T-cell (primary cell): ENCODE measurements at places on chromosomes 1 and 21.

GRCh38 chr1:175878775-175879174, 135.4 kb upstream of the TNR start:
- DNase-seq: no peak

DNA sequence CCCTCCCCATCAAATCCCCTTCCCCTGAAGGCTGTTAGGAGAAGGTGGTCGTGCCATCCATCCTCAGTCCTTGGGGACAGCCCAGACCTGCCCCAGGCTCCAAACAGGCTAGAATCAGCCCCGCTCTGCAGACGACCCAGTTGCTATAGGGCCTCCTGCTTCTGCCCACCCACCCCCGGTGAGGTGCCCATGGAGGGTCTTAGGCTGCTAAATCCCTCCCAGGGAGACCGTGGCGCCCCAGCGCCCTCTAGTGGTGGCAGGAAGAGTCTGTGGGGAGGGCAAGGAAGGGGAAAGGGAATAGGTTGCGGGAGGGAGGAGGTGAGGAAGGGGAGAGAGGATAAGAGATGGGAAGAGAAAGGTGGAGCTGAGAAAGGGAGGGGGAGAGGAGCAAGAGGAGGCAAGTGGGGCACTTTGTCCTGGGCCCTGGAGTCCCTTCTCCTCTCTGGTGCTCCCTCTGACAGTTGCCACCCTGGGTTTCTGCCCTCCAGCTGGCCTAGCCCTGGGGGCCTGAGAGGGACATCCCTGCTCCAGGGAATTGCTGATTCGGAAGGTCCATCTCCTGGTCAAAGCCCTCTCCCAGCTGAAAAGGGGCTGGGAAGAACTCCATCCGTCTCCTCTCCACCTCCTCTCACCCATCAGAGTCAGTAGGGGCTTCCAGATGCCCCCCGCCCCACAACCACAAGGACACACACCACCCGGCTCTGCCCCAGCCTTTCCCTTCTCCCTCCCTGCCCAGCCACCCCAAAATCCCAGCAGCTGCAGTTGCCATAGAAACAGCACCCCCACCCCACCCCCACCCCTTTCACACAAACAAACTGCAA, 55.4 kb downstream of the CAMK2N1 start:
- peak; percentile 7 for DNase-seq

- DNase-seq: no peak
Measured at GRCh38 chr1:150841626-150842025, 33.6 kb upstream of the CTSK start.

DNA sequence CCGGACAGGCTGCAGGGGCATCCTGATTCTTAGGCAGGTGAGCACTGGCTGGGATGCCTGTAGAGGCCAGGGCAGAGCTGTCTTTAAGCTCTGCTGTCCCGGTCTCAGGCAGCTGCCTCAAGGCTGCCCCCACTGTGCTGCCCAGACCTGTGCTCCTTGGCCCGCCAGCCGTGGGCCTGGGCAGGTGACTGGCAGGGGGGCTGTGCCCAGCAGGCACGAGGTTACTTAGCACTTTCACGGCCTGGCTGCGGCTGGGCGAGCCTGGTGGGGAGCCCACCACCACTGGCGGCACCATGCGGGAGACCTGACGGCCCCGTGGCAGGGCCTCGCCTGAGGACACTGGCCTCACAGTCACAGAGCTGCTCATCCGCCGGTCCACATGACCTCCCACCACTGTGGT, 8.2 kb downstream of the CRYBG2 start:
- DNase-seq: no peak

DNA sequence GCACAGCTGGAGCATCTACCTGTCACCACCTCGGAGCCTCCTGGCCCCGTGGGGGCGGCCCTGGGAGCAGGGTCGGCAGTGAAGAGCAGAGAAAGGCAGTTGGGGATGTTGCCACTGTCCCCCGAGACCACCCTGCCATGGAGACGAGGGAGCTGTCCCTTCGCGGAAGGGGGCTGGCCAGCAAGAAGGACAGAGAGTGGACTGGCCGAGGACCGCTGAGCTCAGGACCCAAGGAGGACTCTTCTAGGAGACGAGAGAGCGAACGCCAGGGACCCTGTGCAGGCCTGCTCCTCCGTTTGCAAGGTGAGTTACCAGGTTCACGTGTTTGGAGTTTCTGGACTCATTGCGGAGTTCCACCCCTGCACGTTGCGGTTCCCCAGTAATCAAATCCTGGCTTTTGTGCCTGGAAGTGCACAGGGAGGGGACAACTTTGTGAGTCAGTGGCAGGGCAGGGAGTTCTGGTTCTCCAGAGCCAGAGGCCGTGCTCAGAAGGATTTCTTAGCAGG, 5.6 kb upstream of the POFUT2 start:
- no peak for DNase-seq

DNA sequence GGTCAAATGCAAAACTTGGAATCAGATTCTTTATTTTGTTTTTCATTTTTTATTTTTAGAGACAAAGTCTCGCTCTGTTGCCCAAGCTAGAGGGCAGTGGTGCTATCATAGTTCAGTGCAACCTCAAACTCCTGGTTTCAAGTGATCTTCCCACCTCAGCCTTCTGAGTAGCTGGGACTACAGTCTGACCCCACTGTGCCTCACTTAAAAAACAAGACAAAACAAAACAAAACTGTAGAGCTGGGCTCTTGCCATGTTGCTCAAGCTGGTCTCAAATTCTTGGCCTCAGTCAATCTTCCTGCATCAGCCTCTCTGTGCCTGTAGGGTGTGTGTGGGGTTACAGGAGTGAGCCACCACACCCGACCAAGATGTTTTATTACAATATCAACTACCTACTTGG, 396.0 kb upstream of the USP24 start:
- DNase-seq: no peak

DNA sequence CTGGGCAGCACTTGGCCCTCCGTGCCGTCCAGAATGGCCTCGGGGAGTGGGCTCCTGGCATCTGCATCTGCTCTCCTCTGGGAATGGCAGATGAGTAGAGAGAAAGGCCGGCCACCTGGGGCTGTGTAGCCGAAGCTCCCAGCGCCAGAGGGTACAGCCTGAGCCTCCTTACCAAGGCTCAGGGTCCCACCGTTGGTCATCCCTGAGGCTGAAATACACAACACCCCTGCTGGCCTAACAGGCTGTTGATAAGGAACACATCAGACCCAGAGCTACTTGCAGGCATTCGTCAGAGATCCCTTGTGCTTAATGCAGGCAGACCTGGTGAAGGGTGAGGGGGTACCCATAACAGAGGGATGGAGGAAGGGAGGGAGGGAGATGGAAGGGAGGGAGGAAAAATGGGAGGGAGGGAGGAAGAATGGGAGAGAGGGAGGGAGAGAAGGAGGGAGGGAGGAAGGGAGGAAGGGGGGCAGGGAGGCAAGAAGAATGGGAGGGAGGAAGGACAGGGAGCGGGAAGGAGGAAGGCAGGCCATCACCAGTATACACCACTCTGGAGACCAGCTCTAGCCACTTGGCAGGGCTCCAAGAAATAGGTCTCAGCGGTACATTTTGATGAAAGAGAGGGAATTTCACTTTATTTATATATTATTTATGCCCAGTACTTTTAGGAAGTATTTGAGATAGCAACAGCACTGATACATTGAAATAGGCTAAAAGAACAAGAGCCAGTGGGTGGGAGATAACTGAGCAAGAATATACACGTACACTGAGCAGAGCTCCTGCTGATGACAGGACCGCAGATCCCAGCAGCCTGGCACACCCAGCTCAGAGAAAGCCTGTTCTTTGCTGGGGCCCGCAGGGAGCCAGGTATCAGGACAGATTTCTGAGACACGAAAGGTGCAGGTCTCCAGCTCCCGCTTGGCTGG, 315.0 kb upstream of the VAMP3 start:
- DNase-seq: no peak

- DNase-seq: no peak
Measured at GRCh38 chr1:228316589-228317387, 89.8 kb downstream of the TRIM11 start.

GRCh38 chr1:22043198-22043769, 9.2 kb upstream of the CDC42 start:
- no peak for DNase-seq

GRCh38 chr1:30801771-30802198, 44.2 kb upstream of the LAPTM5 start:
- DNase-seq: peak; percentile 67

DNA sequence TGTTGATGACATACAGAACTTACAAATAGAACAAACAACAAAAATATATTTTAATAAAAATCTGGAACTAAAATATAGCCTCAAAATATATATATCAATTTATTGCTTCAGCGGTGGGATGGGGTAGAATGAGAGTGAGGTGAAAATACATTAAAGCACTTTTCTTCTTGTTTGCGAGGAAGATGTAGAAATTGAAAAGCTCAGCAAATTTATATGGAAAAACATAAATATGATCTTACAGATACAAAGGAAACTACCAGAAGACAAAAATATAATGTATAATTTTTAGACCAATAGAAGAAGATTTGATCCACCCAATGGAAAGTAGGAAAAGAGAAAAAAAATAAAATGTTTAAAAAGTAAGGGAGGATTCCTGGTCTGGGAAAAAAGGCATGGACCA, 372.2 kb downstream of the DISC1 start:
- no peak for DNase-seq

GRCh38 chr1:241918879-241919278, 38.7 kb upstream of the BECN2 start:
- no peak for DNase-seq

DNA sequence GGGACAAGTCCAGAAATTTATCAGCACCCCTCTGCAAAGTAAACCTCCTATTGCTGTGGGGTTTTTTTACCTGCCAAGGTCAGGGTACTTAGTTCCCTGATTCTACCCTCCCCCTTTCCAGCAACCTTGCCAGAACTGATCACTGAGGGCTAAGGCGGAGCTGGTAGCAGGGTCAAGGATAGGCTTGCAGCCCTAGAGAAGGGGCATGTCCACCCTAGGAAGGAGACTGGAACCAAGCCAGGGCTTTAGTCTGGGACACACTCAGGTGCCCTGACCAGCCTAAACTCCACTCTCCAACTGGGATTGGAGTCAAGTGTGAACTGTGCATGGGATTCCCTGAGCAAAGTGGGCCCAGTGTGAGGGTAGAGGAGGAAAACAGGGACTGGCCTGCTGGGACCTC, 6.5 kb upstream of the SLC26A9 start:
- no peak for DNase-seq

- no peak for DNase-seq
Measured at GRCh38 chr1:157971769-157972168, 21.7 kb upstream of the KIRREL1 start.

DNA sequence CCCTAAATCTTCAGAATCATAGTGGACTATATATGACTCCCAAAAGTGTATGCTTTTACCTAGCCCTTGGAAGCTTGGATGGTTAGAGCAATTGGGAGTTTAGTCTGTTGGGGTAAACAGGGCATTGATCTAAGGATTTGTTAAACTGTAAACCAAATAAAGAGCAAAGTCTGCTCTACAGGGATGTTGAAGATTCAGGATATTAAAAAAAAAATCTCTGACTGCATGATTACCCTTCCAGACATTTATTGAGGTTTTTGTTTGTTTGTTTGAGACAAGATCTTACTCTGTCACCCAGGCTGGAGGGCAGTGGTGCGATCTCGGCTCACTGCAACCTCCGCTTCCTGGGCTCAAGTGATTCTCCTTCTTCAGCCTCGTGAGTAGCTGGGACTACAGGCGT, 31.6 kb downstream of the PBX1 start:
- no peak for DNase-seq

DNA sequence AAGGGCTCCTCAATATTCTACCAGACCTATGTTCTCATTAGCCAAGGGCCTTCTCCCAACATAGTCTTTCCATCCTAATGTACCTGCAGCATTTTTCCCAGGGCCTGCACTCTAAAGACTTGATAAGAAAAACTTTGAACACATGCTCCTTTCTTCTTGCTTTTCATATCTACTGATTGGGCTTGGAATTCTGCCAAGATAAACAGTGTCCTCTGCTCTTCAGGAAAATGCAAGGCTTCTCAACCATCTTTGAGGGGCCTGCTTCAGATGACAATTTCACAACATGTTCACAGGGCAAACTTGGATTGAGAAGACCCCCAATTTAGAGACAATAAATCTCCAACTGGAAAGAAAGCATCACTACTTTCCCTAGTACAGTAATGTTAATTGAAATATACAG, 25.8 kb upstream of the PPT1 start:
- no peak for DNase-seq

DNA sequence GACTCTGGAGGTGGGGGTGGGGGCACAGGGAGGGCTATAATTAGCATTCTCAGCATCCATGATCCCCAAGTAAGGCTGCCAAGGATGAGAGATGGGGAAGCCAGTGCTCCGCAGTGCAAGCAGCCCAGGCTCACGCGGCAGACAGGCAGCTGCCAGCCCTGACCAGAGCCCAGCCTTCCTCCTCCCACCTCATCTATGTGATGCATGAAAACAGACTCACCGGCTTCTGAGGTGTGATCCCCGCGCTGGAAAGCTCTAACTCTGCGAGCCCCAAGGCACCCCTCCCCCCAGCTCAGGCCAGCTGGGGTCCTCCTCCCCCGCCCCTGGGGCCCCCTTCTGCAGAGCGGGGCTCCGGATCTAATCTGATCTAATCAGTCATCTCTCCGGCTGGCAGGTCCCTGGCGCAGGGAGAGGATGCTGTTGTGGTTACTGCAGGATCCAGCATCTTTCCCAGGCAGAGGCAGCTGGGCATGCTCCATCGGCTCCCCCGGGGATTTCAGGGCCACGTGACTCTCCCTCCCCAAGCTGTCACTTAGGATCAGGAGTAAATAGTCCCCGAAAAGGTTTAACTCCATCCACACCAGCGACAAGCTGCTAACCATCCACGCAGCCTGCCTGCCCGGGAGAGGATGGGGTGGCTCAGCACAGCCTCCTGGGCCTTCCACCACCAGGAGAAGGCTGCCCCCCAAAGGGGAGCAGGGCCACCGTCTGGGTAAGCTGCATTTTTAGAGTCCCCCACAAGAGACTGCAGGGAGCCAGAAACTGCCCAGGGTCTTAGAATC, at the start of gene PLEKHA6:
PLEKHA6 (minus strand) TSS at position 456 of the 782 bp plus-strand sequence. CDS start 86,202 bp downstream, outside the sequence.
- no peak for DNase-seq

GRCh38 chr1:162835157-162835899, 25.6 kb downstream of the CCDC190 start:
- no peak for DNase-seq

- DNase-seq: no peak
Measured at GRCh38 chr1:109975718-109976117, 8.8 kb upstream of the AHCYL1 start.

DNA sequence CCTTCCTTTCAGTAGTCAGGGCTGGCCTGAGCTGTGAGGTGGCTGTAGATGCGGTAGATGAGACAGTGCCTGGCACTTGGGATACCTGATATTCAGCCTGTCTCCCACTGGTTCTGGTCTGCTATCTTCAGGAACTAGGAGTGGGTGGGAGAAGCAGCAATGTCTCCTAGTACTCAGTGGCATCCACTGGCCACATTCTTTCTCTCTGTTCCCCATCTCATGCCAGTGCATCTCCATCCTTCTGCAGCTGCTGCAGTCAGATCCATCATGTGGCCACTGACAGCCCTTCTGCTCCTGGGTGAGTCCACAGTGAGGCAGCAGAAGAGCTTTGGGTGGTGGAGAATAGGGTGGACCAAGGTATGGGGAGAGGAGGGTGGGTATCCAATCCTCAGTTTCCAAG, 1.1 kb downstream of the FCRLB start:
- DNase-seq: no peak

- no peak for DNase-seq
Measured at GRCh38 chr21:45465105-45465504, 60.1 kb downstream of the COL18A1 start.

- no peak for DNase-seq
Measured at GRCh38 chr1:81069856-81070255, 730.9 kb upstream of the ADGRL2 start.
